ENCODE measurements at places on chromosomes 5 and 9.

- no peak for DNase-seq
Observed at GRCh38 chr5:94374336-94374735, 244.1 kb downstream of the KIAA0825 start.

DNA sequence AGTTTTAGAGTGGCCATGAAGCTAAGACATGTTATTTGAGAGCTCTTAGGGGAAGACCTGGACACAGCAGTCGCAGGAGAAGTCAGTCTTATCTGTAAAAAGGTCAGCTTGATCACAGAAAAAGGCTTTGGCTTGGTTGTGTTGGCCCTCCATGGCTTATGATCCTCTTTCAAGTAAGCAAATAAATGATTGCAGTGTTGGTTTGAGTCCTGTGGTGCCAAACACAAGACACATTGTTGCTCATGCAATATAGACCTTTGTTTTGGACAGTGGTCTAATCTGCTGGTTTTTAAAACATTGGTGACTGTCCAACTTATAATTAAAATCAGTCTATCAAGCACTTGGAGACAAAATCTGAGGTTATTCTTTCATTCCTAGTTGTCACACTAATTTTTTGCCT, 54.0 kb downstream of the DOCK8 start:
- DNase-seq: no peak

GRCh38 chr5:22549876-22550671, 303.1 kb downstream of the CDH12 start:
- no peak for DNase-seq

GRCh38 chr9:118595719-118596305, 773.4 kb downstream of the BRINP1 start:
- peak; percentile 76 for DNase-seq

- DNase-seq: no peak
Observed at GRCh38 chr9:109477258-109478050, 20.7 kb downstream of the PTPN3 start.
